LHCN-M2 (cell line): ENCODE measurements at places on chromosomes 6 and 20. TPM values are rescaled to one million over a fixed set of nuclear protein-coding genes. Genes with fewer than 3 reads are reported as not detected.
A peak's percentile ranks its signal among the peaks of the same experiment; 100 is the strongest.

- DNase-seq: peak; percentile 64
Observed at GRCh38 chr6:88008411-88008810, 39.2 kb upstream of the SPACA1 start.

- DNase-seq: no peak
Observed at GRCh38 chr20:2332711-2333110, 36.9 kb downstream of the TGM3 start.

DNA sequence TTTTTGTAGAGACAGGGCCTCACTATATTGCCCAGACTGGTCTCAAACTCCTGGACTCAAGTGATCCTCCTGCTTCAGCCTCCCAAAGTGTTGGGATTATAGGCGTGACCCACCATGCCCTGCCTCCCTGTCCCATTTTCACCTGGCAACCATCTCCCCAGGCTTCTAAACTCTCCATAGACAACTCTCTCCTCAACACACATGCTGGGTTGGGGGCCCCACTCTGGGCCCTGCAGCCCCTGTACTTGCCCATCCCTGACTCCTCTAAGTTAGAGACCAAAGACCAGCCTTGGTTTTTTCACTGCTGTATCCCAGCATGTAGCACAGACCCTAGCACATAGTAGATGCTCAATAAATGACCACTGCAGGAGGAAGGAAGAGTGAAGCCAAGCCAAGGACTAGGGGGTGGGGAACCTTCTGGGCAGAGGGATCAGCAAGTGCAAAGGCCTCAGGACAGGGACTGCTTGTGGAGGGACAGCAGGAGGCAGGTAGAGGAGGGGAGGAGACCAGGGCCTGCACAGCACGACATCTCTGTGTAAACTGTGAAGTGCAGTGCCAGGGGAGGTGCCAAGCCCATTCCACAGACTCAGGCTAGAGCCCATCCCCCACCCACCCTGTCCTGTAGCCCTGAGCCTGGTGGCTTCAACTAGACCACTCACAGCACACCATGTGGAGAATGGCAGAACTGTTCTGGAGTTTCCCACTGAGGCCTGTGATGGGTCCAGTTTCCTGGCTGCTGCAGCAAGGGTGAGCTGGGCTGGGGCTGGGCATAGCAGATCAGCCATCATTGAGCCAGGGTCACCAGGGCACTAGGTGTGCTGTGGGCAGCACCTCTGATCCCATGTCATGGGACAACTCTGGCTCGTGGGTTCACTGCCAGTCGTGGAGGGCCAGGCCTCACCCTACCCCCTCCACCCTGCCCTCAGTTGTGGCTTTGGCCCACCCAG, 3.4 kb upstream of the SRC start:
- peak; percentile 11 for DNase-seq

- no peak for DNase-seq
Observed at GRCh38 chr20:17210983-17211382, 15.9 kb upstream of the PCSK2 start.

DNA sequence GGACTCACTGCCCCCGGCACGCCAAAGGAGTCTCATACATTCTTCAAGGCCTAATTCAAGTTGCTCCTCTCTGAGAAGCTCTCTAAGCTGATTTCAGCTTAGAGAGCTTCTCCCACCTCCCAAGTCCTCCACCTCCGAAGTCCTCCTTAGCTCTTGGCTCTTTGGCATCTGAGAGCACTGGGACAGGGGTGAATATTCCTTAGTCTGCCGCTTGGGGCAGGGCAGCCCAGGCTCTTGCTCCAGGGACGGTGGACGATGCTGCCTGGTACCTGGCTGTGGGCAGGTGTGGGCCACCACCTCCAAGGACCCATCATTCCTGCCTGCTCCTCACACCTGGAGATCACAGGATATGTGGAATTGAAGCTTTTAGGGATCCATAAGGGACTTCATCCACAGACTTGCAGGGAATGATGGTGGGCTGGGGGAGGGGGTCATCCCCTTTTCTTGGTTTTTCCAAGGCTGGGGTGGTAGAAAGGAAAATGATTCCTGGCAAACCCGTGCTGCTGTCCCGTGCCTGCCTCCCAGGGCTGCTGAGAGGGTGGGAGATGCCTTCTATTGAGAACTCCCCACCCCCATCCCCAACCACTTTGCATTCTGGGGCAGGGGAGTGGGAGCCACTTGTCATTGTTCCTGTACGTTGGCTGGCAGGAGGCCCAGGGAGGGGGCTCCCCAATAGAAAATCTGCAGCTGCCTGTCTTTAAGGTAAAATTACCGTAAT, 57.4 kb downstream of the ARHGAP40 start:
- DNase-seq: no peak

The ADNP gene
- 18.6 and 25.5 TPM in 2 replicates for total RNA-seq

The HLA-DRA gene
- total RNA-seq: 0.38 and 1.0 TPM in 2 replicates

DNA sequence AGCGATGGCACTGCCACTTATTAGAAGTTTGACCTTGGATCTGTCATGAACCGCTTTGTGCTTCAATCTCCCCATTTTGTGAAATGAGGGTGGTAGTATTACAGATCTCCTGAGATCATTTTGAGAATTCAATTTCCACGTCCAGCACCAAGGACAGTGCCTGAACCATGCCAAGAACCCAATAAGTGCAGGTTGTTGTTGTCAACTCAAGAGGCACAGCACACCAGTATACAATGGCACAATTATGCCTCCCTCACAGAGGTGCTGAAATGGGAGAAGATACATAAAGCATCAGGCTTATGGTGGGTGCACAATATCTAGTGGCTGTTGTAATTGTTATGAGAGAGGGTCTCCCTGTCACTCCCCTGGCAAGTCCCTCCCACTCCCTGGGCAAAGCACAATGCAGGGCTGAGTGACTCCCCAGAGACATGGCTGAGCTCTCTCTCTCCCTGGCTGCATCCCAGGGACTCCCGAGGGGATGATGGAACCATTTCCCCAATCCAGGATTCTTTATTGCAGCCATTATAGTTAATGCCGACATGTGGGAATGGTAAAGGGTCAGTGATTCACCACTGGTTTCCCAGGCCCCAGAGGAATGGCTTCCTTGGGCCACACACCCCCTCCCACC, 78.7 kb downstream of the CDH22 start:
- DNase-seq: no peak

DNA sequence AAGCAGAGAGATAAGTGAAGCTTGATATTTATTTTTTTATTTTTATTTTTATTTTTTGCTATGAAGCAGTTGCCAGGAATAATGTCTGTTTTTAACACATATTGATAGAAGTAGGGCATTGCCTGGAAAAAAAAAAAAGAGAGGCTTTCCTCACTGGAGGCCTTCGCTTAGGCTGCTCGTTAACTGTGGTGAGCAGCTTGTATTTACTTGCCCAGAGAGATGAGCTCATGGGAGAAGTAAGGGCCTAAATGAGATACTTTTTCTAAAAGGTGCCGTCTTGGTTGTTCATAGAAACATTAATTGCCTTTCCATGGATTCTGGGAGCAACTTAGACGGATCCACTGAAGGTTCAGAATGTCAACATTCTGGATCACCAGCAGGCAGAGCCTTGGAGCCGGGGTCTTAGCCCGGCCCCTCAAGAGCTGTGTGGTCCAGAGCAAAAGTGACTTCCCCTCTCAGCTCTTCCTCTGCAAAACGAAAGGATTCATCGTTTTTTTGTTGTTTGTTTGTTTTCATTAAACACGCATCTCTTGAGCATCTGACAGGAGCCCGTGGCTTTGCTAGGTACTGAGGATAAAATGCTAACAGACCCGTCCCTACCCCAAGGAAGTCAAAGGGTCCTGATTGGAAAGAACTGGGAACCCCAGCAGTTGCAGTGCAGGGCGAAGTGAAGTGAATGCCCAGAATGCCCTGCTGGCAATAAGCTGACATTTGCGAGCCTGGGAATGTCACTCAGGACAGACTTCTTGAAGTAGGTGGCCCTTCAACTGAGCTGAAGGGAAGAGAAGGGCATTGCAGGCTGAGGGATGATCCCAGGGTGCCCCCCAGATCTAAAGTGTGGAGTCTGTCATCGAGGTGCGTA, 138.5 kb downstream of the ZDHHC14 start:
- DNase-seq: no peak

The RIPOR3 gene
- 0.13 TPM in 1 of 2 replicates, not detected in the other for total RNA-seq

The NOTCH4 gene
- total RNA-seq: 0.26 and 1.1 TPM in 2 replicates
